ENCODE measurements at places on chromosomes 3 and 15. TPM values are rescaled to one million over a fixed set of nuclear protein-coding genes. Genes with fewer than 3 reads are reported as not detected.

SLC28A2 gene
- total RNA-seq = not detected

ARID3B gene
- 13.3 TPM for total RNA-seq

SEMA3G gene
- total RNA-seq = 163 TPM

SOX14 gene
- not detected for total RNA-seq

BCL2A1 gene
- total RNA-seq = not detected

CADPS gene
- total RNA-seq = not detected

STX19 gene
- not detected for total RNA-seq

AGBL1 gene
- not detected for total RNA-seq

DAZL gene
- total RNA-seq = not detected

RBMS3 gene
- 65.8 TPM for total RNA-seq

DPPA2 gene
- not detected for total RNA-seq

AP3B2 gene
- total RNA-seq = not detected

SPTSSB gene
- total RNA-seq = not detected

POC1A gene
- not detected for total RNA-seq

NGLY1 gene
- total RNA-seq = 16.3 TPM

GTF2A2 gene
- total RNA-seq = 1.4 TPM

GPR62 gene
- total RNA-seq = not detected

CSTA gene
- not detected for total RNA-seq

CCR9 gene
- total RNA-seq = not detected

PPARG gene
- 23.5 TPM for total RNA-seq

RTP4 gene
- not detected for total RNA-seq

SCAP gene
- total RNA-seq = 155 TPM

LTF gene
- total RNA-seq = 1.4 TPM

ISLR gene
- total RNA-seq = 211 TPM

FAM227B gene
- total RNA-seq = not detected

CHRD gene
- total RNA-seq = 172 TPM

GOLGA6B gene
- total RNA-seq = not detected

SLC24A5 gene
- not detected for total RNA-seq

LYZL4 gene
- total RNA-seq = not detected

AGTR1 gene
- 20.0 TPM for total RNA-seq

CCR8 gene
- total RNA-seq = not detected

NMNAT3 gene
- 1.2 TPM for total RNA-seq

LRRC2 gene
- total RNA-seq = not detected

TADA3 gene
- 106 TPM for total RNA-seq

PLCH1 gene
- total RNA-seq = not detected

TRPM1 gene
- total RNA-seq = not detected
